Heart left ventricle (tissue), 16 donors: ENCODE measurements at places on chromosomes 6 and 20. TPM values are rescaled to one million over a fixed set of nuclear protein-coding genes. Genes with fewer than 3 reads are reported as not detected.

The NUDT3 gene
- 15.9 TPM for polyA plus RNA-seq

DNA sequence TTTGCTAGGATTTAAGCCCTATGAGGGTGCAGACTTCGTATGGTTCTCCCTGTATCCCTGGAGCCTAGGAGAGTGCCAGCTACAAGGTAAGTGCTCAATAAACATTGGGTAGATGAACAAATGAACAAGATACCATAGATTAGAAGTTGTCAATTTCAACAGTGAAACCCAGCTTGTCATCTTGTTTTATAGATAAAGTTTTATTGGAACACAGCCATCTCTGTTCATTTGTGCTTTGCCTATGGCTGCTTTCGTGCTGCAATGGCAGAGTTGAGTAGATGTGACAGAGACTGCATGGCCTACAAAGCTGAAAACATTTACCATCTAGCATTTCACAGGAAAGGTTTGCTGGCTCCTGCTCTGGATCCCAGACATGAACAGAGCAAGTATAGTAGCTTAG is 5.6 kb downstream of the DAAM2 start:
- no peak for DNase-seq

The SLC22A1 gene
- 0.23 TPM for polyA plus RNA-seq

GRCh38 chr6:37988696-37989095 is 169.2 kb downstream of the ZFAND3 start:
- no peak for DNase-seq

GRCh38 chr6:43286980-43287716 is 10.9 kb upstream of the SLC22A7 start:
- no peak for DNase-seq

GRCh38 chr20:5448449-5449118 is 131.8 kb upstream of the PROKR2 start:
- DNase-seq: no peak

The HEY2 gene
- 21.4 TPM for polyA plus RNA-seq

- DNase-seq: no peak
Measured at GRCh38 chr20:35181731-35182130, 9.9 kb downstream of the PROCR start.
